Endodermal cell (in vitro differentiated cells): ENCODE measurements at places on chromosomes 16 and 17. TPM values are rescaled to one million over a fixed set of nuclear protein-coding genes. Genes with fewer than 3 reads are reported as not detected.
A peak's percentile ranks its signal among the peaks of the same experiment; 100 is the strongest.

The TEX19 gene
- 0.23 and 0.48 TPM in 2 replicates for total RNA-seq

DNA sequence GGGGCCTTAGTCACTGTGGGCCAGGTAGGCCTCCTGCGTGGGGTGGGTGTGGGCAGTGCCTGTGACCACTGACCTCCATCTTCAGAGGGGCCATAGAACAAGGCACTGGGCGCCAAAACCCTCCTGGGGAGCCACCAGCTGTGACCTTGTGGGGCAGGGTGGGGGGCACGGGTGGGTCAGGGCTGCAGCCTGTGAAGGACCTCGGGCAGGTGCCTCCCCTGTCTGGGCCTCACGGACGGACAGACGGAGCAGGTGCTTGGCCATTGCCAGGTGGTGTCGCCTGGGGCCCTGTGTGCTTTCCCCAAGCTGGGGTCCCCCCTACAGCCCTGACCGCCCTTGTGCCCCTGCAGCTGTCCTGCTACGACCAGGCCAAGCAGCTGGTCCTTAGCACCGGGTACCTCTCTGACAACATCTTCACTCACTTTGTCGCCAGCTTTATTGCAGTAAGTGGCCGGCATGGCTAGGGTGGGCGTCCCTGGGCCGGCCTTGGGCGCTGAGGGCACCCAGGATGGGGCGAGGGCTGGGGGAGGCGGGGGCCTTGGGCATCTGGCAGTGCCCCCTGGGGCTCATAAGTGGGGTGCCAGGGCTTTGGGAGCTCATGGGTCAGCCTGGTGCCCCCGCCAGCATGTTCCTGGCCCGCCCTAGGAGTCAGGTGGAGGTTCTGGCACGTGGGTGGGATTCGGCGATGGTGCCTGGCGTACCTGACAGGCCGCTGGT is 5.1 kb downstream of the SLC25A10 start:
- no peaks in the 10 kb centered on the region for H3K27me3 ChIP-seq
- no peaks in the 10 kb centered on the region for H3K36me3 ChIP-seq
- H3K4me3 ChIP-seq, result no peak overlapping the region

GRCh38 chr17:6651919-6652452 is 424 bp downstream of the C17orf100 start:
- peak overlapping the region; percentile 10 for H3K27ac ChIP-seq
- H3K27me3 ChIP-seq, result peaks cover 33% of the 10 kb centered on the region
- DNase-seq, result peak; percentile 65
- peak overlapping the region; percentile 98 for H3K4me3 ChIP-seq
- H3K4me1 ChIP-seq, result peaks cover 3% of the 10 kb centered on the region

DNA sequence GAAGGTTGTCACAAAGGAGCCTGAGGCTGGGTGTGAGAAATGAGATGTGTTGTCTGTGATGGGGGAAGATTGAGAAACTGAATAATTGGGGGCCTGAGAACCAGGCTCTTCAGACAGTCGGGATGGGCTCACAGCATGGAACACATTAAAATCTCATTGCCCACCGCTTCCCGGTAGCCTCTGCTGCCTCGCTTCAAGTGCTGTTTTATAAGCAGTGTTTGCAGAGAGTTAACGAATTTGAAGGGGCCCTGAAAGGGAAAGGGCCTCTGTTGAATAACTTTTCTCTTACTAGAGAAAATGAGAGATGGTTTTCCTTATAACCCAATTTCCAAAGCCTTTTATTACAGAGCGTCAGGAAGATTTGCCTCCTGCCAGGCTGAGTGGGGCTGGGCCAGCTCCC is 258.8 kb upstream of the ASIC2 start:
- H3K36me3 ChIP-seq, result no peaks in the 10 kb centered on the region
- peak overlapping the region; percentile 50 for H3K27ac ChIP-seq

GRCh38 chr17:57567251-57567650 is 177.8 kb downstream of the CCDC182 start:
- no peaks in the 10 kb centered on the region for H3K36me3 ChIP-seq
- no peaks in the 10 kb centered on the region for H3K27me3 ChIP-seq
- H3K4me1 ChIP-seq, result peaks cover 15% of the 10 kb centered on the region
